ENCODE measurements at places on chromosomes 16 and 17.

- DNase-seq, result peak; percentile 61
These were observed 37.6 kb downstream of the ARHGAP27 start for GRCh38 chr17:45394913-45395568.

DNA sequence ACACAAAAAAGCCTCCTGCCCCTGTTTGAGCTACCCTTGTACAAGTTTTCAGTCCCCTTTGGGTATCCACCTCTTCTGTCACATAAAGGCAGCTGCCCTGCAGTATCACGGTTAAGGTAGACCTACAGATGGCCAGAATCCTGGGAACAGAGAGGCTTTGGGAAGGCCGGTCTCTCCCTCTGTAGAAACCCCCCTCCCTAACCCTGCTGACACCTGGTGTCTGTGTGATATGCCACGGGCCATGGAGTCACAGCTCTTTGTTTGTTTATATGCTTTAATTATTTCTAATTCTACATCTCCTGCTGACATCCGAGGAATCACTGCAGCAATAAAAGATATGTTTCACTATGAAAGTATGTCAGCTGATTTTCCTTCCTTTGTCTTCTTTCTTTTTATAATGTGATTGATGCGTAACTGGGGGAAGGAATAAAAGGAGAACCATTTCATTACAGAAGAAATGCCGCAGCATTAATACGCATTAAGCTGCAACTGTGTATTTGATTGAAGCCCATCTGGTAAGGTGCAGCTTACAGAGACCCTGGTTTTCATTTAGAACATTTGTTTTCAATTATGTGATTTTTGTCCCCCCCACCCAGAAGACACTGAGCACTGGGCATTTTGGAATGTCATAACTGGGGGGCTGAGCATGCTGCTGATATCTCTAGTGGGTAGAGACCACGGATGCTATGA lies 142.1 kb downstream of the SLC39A11 start:
- DNase-seq, result no peak

- DNase-seq, result no peak
These were observed 21.5 kb upstream of the CCL5 start for GRCh38 chr17:35901631-35902175.

- DNase-seq, result no peak
These were observed 327.4 kb upstream of the CCL2 start for GRCh38 chr17:33927732-33928133.

GRCh38 chr16:29650771-29651170 lies 12.3 kb upstream of the SPN start:
- DNase-seq, result no peak

- DNase-seq, result peak; percentile 58
These were observed 7.5 kb upstream of the C16orf95 start for GRCh38 chr16:87324411-87325275.

DNA sequence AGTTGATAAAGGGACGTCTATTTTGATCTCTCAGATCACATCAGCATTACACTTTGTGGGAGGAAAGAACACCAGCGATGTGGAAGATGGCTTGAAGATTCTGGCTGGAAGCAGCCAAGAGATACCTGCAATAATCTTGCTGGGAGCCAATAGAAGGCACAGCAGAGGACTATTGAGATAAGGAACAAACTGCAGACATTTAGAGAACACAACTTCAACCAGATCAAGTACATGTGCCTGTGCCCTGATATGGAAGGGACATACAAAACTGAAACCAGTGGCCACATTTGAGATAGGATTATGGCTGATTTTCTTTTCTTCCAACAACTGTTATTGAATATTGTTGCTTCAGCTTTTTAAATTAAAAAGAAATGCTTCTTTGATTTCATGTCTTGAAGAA lies 18.6 kb upstream of the PSMD7 start:
- DNase-seq, result no peak

All from CD4-positive, alpha-beta T cell treated with Interleukin-6 for 4 hours (primary cell).